ENCODE measurements at places on chromosomes 5 and 9.
A peak's percentile ranks its signal among the peaks of the same experiment; 100 is the strongest.

DNA sequence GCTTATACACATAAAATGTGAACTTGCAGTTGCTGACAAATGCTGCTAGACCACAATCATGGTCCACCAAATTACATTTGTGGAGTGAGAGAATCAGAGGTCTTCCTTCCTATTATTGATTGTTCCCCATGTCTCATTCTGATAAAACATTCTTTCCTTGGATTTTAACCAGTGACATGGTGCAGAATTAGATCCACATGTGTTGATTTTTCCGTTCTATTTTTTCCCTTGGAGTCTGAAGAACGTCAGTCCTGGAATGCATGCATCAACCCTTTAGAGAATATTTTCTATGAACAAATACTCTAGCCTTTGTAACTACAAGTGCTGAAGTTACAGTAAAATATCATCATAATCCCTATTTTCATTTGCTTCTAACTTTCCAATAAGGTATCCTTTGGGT, 170.7 kb upstream of the SPRY4 start:
- no peak for DNase-seq

DNA sequence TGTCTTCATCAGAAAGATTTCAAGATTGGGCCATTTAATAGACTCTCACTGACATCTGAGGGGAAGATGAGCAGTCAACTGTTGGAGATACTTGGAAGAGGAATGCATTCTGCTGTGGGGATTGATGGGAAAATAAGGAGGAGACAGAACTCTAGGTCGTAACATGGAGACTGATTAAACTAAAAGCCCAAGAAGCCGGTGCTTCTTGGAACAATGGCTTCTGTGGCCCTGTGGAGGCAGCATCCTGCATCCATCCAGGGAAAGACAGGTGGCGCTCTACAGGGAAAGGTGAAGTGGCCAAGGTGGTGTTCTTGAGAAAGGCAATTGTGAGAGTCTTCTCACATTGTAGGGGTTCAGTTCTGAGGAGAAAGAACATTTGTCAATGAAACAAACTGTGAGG, 31.3 kb downstream of the ZFAND5 start:
- no peak for DNase-seq

GRCh38 chr5:177604116-177604521, 4.2 kb downstream of the B4GALT7 start:
- no peak for DNase-seq

DNA sequence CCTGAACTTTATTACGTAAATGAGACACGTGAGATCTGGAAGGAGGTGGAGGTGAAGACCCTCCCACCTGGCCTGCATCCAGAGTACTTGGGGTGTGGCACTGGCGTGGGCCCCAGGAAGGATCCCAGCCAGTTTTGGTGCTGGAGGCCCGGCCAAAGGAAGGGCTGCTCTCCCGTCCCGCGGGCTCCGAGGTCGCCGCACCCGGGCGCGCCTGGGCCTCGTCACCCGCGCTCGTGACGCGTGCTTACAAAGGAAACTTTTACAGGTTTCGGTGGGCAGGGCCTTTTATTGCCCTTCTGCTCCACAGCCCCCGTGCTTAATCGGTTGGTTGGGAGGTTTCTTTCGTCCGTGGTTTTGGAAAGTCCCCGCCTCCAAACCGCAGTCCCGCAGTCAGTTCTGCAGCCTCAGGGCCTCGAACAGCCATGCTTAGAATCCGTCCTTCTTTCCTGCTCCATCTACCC, 29.2 kb downstream of the CDKN2A start:
- DNase-seq: no peak

DNA sequence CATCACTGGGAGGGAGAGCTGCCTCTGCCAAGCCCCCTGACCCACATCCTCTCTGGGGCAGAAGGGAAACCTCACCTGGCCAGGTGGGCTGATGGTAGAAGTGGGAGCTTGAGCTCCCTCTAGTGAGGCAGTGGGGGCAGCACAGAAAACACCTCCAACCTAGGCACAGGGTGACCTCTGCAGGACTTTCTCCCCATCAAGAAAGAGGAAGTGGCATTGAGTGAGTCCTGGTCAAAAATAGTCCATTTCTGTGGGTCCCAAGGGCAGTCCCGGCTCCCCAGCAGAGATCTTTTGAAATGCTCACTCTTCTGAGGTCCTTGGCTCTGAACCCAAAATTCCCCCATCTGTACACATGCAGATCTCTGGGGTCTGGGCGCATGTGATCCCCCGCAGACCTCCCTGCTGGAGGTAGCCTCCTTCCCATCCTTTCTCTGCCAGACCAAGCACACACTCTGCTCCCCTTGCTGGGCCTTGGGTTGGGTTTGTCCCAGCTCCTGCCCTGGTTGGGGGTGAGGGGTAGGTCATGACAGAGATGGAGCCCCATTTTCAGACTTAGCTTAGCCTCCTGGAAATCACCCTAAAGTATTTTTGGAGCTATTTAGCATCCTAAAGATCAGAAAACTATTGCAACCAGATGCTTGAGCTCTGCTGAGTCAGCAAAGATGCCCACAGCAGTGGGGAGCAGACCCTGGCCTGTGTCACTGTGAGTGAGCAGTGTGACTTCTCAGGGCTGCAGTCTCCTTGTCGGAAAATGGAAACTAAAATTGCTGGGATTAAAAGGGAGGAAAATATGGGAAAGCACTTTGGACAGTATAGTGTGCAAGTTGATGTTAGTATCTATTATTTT, 41.6 kb upstream of the LCP2 start:
- DNase-seq: no peak

- no peak for DNase-seq
These were observed 61.8 kb upstream of the TRPM3 start for GRCh38 chr9:71183251-71183650.

GRCh38 chr5:110716247-110717245, 9.9 kb downstream of the TMEM232 start:
- no peak for DNase-seq

DNA sequence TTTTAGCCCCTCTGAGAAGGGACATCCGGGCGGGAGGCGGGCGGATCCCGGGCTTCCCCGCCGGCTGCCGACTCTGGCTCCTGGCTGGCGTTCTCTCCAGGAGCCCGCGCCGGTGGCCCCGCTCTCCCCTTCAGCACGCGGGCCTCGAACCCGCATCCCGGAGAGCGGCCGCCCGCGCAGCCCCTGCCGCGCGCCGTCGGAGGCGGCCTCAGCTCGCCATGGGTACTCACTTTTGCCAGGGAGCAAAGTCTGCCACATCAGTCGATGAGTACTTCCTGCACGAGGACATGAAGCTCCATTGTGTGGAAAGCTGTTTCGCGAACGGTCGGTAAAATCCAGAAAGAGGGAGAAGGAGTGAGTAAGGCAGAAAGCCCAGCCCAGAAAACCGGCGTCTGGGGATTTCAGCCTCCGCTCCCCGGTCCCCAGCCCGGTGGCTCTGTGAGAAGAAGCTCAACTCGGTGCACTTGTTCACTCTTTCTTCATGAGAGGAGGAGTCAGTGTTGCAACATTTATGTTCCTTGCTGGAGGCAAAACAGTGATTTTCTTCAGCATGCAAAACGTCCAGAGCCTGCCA, at the start of gene PRLR:
Gene PRLR, minus strand, starts transcription at position 450 of the 574 bp plus-strand sequence. CDS start 140,867 bp downstream, outside the sequence.
- no peak for DNase-seq

DNA sequence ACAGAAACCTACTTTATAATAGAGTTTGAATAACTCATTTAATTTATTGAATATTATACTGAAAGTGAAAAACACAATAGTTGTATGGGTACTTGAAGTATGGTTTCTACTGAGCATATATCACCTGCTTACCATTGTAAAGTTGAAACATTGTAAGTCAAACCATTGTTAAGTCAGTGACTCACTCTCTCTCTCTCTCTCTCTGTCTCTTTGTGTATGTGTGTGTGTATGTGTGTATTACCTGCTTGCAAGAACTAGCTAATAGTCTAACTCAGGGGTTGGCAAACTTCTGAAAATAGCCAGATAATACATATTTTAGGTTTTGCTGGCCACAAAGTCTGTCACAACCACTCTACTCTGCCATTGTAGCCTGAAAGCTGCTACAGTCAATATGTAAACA, 564.3 kb upstream of the ZNF608 start:
- DNase-seq: no peak

GRCh38 chr5:35898952-35899660, 39.3 kb downstream of the CAPSL start:
- DNase-seq: no peak

GRCh38 chr5:145946112-145946861, 9.9 kb downstream of the SH3RF2 start:
- DNase-seq: no peak

DNA sequence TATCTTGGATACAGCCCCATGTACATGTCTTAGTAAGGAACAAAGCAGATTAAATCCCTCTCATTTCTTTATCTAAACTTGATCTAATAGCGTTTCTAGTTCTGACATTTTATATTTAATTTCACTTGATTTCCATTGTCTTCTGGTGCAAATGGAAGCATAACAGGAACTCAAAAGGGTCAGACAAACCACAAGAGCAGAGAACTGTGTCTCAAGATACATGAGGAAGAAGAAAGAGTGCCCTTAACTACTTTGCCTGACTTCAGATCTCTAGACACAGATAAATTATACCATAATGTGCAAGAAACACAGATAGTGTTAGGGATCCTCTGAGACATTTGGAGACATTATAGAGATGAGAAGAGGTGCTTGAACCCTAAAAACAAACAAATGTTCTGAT, 20.7 kb upstream of the STX17 start:
- no peak for DNase-seq

DNA sequence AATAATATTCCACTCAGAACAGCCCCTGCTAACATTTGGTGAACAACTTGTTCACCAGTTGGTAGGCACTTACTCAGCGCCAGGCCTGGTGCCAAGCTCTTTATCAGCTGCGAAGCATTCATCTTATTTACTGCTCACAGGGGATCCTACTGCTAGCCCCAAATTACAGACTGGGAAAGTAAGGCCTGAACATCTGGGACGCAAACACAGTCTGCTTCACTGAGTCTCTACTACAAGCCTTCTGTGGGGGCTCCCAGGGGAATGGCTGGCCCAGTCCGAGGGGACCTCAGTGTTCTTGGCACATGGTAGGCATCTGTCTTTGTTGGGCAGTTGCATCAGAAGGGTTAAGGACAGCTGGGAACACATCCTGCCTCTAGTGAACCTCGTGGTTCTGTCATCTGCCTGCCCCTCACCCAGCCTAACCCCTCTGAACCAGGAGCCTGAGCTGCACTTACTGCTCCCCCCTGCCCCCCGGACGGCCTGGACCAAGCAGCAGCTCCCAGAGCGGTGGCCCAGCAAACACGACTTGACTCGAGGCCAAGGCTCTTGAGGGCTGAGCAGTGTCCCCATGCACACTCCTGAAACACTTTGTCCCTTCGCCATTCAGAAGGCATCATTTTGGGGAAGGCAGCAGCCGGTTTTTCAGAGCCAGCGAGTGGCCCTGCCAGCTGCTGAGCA, at the start of gene PHYHD1:
Gene PHYHD1, plus strand, starts transcription at position 602 of the 678 bp plus-strand sequence. CDS start 1,342 bp downstream, outside the sequence.
- no peak for DNase-seq

- peak; percentile 52 for DNase-seq
These were observed 293.5 kb downstream of the HINT1 start for GRCh38 chr5:130871346-130872086.

GRCh38 chr9:98755006-98755618, 41.2 kb downstream of the ANKS6 start:
- DNase-seq: no peak

DNA sequence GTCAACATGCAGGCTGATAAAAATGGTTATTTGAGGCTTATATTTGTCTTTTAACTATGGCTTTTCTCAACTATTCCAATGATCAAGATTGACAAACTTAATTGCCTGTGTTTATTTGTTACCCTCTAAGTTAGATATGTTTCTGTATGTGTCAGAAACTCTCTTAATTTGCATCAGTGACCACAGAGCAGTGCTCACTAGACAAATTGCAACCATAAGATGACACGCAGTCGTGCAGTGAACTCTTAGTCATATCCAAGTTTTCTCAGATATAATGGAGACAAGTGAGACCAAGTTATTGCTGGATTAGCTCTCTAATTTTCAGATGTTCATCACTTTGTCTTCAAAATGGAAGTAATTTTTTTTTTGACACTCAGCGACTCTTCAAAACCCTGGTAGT, 342.2 kb upstream of the RFX3 start:
- no peak for DNase-seq

DNA sequence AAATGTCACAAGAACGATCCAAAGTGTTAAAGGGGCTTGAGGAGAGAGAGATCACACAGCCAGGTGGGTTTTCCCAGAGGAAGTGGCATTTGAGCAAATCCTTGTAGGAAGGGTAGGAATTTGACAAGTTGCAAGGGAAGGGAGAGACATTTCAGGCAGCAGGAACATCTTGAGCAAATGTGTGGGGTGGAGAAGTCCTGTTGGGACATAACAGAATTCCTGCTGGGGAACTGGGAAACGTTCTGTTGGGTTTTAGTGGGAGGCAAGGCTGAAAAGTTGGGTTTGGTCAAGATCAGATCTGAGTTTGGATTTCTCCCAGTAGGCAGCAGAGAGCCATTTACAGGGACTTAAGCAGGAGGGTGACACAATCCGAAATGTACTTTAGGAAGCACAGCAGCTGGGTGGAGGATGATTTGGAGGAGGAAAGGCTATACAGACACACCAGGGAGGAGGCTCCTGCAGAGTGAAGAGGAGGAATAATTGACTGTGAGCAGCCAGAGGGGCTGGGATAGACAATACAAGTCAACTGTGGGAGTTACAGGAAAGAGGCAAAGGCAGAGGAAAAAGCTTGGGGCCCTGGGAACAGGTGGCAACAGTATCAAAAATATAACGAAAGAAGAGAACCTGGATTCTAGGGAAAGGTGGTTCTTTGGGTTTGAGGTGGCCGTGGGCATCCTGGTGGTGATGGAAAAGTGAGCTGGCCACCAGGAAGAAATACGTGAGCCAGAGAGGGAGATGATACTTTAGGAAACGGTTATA, 3.1 kb upstream of the ZSWIM6 start:
- DNase-seq: no peak

DNA sequence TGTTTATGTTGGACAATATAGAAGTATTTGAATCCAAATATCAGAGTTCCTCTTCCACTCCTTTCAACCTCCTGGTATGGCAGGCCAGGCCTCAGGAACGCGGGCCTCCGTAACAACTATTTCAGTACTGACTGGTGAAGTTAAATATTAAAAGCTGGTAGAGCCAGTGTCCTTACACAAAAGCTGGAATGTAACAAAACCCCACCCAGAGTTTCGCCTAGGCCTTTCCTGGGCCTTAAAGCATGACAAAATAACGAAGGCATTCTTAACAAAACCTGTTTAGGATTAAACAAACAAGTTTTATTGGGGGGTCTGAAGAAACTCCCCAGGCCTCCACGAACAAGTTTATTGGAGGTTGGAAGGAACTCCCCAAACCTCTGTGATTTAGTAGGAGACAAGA, 61.6 kb upstream of the GNE start:
- no peak for DNase-seq
